ENCODE measurements at places on chromosomes 5 and 9.
A peak's percentile ranks its signal among the peaks of the same experiment; 100 is the strongest.

DNA sequence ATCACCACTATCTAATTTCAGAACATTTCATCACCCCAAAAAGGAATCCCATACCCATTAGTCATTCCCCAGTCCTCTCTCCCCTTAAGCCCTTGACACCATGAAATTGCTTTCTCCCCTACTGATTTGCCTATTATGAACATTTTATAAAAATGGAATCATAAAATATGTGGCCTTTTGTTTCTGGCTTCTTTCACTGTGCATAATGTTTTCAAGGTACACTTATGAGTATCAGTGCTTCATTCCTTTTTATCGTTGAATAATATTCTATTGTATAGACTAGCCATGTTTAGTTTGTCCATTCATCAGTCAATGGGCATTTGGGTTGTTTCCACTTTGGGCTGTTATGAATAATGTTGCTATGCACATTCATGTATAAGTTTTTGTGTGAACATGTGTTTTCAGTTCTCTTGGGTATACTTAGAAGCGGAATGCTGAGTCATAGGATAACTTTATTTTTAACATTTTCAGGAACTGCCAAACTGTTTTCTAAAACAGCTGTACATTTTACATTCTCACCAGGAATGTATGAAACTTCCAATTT, 40.4 kb upstream of the FGF1 start:
- ATAC-seq, result no peak

- ATAC-seq, result no peak
Observed at GRCh38 chr5:127799293-127799905, 96.2 kb downstream of the CCDC192 start.

DNA sequence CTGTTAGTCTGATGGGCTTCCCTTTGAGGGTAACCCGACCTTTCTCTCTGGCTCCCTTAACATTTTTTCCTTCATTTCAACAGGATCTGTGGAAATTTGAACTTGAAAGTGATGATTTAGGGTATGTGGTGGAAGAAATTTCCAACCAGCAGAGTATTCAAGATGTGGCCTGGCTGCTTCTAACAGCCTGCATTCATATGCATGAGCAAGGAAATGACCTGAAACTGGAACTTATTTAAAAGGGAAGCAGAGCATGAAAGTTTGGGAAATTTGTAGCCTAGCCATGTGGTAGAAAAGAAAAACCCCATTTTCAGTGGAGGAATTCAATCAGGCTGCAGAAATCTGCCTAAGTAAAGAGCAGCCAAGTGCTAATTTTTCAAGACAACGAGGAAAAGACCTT, 41.7 kb downstream of the UNC13B start:
- ATAC-seq, result no peak

- no peak for ATAC-seq
Observed at GRCh38 chr5:168916852-168917251, 337.7 kb upstream of the PANK3 start.

- no peak for ATAC-seq
Observed at GRCh38 chr5:167967494-167968177, 323.8 kb upstream of the WWC1 start.

DNA sequence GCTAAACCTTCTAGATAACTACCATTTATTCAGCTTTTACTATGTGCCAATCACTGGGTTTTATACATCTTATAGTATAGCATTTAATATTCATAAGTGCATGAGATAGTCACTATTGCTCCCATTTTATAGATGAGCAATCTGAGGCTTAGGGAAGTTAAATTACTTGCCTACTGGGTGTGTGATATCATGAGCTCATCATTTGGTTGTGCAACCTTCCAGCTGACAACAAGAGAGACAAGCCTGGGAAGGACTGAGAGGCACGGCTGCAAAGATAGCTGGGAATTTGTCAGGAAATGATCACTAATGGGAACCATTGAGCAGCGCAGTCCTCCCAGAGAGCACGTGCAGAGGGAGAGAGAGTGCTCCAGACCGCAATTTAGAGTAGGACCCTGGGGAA, 481.6 kb upstream of the KIF2A start:
- no peak for ATAC-seq

DNA sequence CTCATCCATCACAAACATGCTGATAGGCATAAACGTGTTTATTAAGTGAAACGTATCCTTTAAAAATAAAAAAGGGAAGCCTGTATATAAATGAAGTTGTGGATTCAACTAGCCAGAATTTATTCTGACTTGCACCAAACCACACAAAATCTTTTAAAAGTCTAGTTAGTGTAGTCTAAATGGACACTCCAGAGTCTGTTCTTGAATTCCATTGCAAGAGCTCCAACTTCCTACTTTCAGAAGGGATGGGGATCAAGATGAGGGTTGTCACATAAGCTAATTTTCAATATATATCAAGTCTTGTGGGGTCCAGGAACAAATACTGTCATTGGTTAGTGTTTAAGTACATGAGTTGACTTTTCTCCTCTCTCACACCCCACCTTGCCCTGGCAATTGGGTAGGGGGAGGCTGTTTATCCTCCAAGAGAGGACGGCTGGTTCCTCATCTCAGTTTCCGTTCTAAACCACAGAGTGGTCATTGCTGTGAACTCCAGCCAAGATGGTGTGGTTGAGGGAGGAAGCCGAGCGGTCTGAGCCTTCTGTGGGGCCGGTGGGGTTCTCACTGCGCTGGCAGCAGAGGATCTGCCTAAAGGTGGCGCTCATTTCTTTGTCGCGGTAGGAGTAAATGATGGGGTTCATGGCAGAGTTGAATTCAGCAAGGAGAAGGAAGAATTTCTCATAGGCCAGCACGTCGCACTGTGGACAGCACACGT, 163.2 kb downstream of the LPAR1 start:
- no peak for ATAC-seq

GRCh38 chr5:177429248-177430040, 3.0 kb downstream of the GRK6 start:
- peak; percentile 10 for ATAC-seq

GRCh38 chr9:19020886-19021455, 12.0 kb downstream of the SAXO1 start:
- no peak for ATAC-seq

DNA sequence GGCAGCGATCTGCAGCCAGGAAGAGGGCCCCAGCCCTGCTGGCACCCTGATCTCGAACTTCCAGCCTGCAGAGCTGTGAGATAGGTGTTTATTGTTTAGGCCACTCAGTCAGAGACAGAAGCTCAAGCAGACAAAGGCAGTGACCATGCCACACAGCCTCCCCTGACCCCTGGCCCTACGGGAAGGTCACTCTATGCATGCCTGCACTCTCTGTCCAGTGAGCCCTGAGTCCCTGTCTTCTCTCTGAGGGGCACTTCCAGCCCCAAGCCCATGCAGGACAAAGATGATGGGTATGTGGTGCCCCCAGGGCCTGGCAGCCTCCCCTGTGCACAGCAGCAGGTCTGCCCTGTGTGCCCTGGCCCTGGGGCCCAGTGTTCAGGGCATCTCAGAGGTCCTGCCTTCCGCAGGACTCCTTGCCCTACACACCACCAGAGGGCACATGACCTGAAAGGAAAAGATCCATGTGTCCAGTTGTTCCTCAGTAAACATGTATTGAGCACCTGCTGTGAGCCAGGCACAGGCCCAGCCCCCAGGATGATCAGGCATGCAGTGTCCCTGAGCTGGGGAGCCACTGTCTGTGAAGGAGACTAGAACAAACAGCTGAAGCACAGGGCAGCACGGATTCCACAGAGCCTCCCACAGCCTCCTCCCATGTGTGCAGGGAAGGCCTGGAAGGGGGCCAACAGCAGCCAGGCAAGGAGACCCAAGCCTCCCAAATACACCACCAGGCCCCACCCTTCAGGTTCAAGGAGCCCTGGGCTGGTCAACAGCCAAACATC, 109.3 kb downstream of the ATPSCKMT start:
- no peak for ATAC-seq

DNA sequence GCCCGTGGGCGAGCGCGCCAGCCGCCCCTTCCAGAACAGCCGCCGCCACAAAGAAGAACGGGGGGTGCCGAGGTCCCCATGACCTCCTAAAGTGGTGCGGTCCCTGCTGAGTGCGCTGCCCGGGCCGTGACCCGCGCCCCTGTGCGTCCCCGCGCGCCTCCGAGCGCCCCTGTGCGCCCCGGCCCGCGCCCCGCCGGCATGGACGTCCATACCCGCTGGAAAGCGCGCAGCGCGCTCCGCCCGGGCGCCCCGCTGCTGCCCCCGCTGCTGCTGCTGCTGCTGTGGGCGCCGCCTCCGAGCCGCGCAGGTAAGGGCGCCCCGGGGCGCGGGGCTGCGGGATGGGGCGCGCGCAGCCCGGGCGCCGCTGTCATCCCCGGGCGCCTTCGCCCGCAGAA, 384 bp downstream of the COL5A1 start:
- no peak for ATAC-seq

DNA sequence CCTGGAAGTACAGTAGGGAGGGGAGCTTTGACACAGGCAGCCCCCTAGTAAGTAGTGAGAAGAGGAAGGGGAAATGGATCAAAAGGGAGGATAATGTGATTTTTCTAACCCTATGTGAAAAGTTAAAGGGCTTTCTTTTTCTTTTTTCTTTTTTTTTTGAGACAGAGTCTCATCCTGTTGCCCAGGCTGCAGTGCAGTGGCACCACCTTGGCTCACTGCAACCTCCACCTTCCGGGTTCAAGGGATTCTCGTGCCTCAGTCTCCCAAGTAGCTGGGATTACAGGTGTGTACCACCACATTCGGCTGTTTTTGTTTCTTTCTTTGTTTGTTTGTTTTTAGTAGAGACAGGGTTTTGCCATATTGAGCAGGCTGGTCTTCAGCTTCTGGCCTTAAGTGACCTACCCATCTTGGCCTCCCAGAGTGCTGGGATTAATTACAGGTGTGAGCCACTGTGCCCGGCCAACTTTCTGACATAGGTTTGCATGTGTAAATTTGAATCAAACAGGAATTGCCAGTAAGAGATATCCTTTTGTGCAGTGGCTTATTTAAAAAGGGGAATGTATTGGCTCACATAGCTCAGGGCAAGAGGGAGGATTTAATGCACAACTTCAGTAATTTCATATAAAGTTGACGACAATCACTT, 13.4 kb upstream of the PRDM6 start:
- no peak for ATAC-seq

GRCh38 chr9:14907360-14907685, 2.9 kb downstream of the FREM1 start:
- no peak for ATAC-seq

GRCh38 chr5:122200865-122201264, 71.5 kb downstream of the ZNF474 start:
- no peak for ATAC-seq

DNA sequence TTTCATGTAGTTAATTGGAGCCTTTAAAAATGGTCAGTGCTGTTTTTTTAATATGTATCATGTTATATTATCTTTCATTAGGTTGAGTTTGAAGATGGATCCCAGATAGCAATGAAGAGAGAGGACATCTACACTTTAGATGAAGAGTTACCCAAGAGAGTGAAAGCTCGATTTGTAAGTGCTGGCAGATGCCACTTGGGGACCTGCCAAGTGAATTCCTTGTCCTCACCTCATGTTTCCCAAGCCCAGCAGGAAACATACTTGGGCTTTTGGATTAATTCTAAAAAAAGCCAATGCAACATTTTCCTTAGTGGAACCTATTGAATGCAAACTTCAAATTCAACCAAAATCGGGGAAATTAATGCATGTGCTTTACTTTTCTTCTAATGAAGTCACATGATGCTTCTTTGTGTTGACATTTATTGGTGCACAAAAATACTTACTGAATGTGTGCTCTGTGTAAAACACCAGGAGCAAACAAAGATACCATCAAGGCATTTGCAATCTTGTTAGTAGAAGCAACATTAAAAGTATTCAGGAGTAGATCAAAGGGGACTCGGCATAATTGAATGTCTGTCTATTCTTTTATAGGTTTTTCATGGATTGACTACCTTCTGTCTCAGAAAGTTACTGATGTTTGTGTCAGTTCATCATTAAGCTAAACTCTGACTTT, 412.1 kb downstream of the KDM4C start:
- no peak for ATAC-seq

DNA sequence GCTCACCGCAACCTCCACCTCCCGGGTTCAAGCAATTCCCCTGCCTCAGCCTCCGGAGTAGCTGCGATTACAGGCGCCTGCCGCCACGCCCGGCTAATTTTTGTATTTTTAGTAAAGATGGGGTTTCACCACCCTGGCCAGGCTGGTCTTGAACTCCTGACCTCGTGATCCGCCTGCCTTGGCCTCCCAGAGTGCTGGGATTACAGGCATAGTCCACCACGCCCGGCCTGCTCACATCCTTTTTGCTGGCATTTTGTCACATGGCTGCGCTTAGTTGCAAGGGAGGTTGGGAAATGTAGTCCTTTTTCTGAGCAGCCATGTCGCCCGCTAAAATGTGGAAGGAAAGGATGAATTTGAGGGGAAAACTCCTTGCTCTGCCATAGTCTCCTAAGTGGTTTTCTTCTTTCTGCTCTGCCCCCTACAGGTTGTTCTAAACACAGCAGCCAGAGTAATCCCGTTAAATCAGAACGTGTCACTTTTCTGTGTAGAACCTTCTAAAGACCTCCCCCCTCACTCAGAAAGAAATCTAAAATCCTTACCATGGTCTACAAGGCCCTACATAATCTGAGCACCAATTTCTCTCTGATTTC, 57.8 kb upstream of the HSPA9 start:
- no peak for ATAC-seq

DNA sequence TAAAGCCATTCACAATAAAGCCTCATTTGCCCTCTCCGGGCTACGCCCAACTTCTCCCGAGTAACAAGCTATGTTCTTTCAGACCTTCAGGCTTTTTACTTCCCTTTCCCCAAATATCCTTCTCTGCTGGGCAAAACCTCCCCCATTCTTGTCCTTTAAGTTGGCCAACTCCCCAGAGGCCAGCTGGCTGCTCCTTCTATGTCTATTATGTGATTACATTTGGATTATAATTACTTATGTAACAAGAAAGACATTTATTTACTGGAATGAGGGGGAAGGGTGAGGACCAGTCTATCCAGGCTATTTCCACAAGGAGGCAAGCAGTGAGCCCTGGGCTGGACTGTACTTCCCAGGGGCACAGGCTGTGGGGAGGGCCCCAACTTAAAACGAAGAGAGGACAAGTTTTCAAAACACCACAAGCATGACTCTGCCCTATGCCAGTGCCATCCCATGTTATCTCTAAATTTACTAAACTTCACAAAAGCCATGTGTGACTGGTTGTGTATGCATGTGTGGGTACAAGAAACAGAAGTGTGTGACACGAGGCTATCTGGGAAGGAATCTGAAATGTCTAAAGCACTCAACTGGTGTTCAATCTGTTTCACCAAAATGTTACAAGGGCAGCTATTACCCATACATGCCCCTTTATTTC, 84.5 kb downstream of the GNAQ start:
- ATAC-seq, result no peak

- no peak for ATAC-seq
Observed at GRCh38 chr9:128493424-128493823, 11.1 kb upstream of the GLE1 start.

- ATAC-seq, result no peak
Observed at GRCh38 chr9:87337335-87338087, 160.2 kb upstream of the DAPK1 start.

- ATAC-seq, result no peak
Observed at GRCh38 chr5:137252512-137252911, 246.6 kb downstream of the SPOCK1 start.

Data from activated CD4-positive, CD25-positive, alpha-beta regulatory T cell treated with anti-CD3 and anti-CD28 coated beads, Interleukin-2, amount 50 U/mL, for 24 hours (primary cell).